ENCODE measurements at places on chromosomes 7 and 10. TPM values are rescaled to one million over a fixed set of nuclear protein-coding genes. Genes with fewer than 3 reads are reported as not detected.

The MMP21 gene
- not detected for total RNA-seq

The PRF1 gene
- 20.9 TPM for total RNA-seq

The PDE6C gene
- total RNA-seq, result not detected

GRCh38 chr10:79230328-79230830 lies 116.9 kb upstream of the PPIF start:
- no peaks in the 10 kb centered on the region for H3K27me3 ChIP-seq
- DNase-seq, result no peak
- peaks cover 14% of the 10 kb centered on the region for H3K36me3 ChIP-seq
- H3K27ac ChIP-seq, result no peak overlapping the region

GRCh38 chr10:131875501-131875900 lies 25.3 kb upstream of the PPP2R2D start:
- no peak overlapping the region for H3K4me3 ChIP-seq
- no peaks in the 10 kb centered on the region for H3K36me3 ChIP-seq
- no peaks in the 10 kb centered on the region for H3K27me3 ChIP-seq
- H3K27ac ChIP-seq, result no peak overlapping the region
- no peaks in the 10 kb centered on the region for H3K4me1 ChIP-seq

DNA sequence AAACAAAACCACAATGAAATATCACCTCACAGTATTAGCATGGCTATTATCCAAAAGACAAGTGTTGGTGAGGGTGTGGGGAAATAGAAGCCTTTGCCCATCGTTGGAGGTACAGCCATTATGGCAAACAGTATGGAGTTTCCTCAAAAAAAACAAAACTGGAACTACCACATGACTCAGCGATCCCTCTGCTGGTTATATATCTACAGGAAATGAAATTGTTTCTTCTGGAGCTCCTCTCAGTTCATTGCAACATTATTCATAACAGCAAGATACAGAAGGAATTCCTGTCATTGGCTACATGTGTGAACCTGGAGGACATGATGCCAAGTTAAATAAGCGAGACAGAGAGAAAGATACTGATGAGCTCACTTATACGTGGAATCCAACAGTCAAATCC lies 2.4 kb upstream of the UBE3C start:
- no peak for DNase-seq
- H3K27ac ChIP-seq, result no peak overlapping the region
- H3K27me3 ChIP-seq, result no peaks in the 10 kb centered on the region
- H3K4me1 ChIP-seq, result peaks cover 21% of the 10 kb centered on the region

GRCh38 chr7:69652947-69653701 lies 54.8 kb downstream of the AUTS2 start:
- no peak for DNase-seq
- peaks cover 48% of the 10 kb centered on the region for H3K4me1 ChIP-seq
- no peak overlapping the region for H3K27ac ChIP-seq
- H3K4me3 ChIP-seq, result no peak overlapping the region

DNA sequence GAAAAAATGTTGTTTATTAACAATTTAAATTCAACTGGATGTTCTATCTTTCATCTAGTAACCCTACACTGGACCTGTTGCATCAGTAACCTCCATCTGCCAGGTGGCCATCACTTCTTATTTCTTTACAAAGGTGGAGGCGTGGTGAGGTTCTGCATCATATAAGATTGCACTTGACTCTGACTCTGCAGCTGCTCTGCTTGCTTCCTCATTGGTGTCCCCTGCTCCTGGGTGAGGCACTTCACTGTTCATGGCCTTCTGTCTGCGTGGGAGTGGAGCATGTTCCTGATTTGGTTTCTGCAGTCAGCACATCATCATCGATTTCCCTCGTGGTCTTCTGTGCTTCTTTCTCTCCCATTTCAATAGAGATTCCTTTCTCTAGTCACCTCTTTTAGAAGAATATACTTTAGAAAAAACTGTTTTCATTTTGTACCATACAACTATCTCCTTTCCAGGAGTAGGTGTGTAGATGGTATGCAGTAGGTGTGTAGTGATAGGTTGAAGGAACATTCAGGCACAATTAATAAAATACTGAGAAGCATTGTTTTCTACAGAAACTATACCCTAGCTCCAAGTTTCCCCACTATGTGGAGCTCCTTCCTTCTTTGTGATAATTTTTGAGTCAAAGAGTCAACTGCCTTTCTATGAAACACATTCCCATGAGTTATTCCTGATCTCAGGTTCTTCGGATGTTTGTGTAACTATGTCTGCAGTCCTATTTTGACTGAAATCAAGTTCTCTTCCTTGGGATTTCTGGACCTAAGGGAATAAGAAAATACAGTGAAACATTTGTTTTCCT lies 231.7 kb upstream of the CNTNAP2 start:
- no peaks in the 10 kb centered on the region for H3K4me1 ChIP-seq
- no peak for DNase-seq
- no peaks in the 10 kb centered on the region for H3K36me3 ChIP-seq
- H3K27ac ChIP-seq, result no peak overlapping the region

DNA sequence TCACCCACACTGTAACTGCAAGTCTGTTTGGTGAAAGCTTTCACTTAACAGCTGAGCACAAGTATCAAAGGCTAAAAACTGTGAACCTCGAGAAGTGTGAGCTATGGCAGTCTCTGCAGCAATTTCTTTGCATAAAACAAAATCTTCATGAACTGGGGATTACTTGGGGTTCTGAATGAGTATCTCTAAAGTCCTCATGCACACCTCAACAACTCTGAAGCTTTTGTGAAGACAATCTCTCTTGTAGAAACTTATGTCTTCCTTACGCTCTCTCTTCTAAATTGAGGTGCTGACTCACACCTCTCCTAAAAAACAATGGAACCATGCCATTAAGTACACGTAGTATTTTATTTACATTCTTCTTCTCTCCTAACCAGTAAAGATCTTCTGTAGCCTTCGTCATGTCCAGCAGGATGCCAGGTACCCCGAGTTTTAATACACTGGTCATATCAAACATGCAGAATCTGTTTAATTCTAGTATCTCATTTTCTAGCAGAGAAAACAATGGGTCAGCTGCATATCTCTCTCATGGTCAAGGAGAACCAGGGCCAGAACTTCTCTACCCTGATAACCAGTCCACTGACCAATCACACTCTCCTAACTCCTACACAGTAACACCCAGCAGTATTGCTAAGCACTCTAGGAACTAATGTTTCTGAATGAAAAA lies 76.9 kb downstream of the UBE2H start:
- H3K4me1 ChIP-seq, result peaks cover 36% of the 10 kb centered on the region
- no peak for DNase-seq
- H3K4me3 ChIP-seq, result no peak overlapping the region
- H3K27ac ChIP-seq, result no peak overlapping the region
- H3K36me3 ChIP-seq, result no peaks in the 10 kb centered on the region

DNA sequence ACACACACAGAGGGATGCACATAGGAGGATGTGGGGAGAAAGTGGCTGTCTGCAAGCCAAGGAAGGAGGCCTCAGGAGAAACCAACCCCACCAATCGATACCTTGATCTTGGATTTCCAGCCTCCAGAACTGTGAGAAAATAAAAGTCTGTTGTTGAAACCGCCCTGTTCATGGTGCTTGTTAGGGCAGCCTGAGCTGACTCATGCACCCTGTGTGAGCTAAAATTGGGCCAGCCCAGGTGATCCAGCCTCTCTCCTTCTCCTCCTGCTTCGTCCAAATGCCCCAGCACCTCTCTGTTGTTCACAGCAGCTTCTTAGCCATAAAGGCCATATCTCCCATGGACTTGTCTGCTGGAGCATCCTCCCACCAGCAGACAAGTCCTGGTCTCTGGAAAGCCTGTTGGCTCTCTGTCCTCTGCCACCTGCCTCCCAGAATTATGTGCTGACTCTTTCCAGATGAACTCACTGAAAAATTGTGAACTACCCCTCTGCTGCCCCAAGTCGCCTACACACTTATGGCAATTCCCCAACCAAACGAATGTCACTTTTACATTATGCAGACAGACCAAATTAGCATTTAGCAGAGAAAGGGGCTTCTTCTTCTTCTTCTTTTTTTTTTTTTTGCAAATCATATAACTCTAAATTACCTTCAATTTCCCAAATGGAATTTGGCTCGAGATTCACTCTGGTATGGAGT lies 30.2 kb upstream of the CARD11 start:
- H3K27me3 ChIP-seq, result no peaks in the 10 kb centered on the region
- peaks cover 6% of the 10 kb centered on the region for H3K4me1 ChIP-seq
- DNase-seq, result no peak
- H3K36me3 ChIP-seq, result no peaks in the 10 kb centered on the region
- H3K4me3 ChIP-seq, result no peak overlapping the region

- H3K36me3 ChIP-seq, result no peaks in the 10 kb centered on the region
- H3K4me3 ChIP-seq, result no peak overlapping the region
- no peak overlapping the region for H3K27ac ChIP-seq
Measured at GRCh38 chr7:44887293-44887692, 2.0 kb upstream of the PURB start.

DNA sequence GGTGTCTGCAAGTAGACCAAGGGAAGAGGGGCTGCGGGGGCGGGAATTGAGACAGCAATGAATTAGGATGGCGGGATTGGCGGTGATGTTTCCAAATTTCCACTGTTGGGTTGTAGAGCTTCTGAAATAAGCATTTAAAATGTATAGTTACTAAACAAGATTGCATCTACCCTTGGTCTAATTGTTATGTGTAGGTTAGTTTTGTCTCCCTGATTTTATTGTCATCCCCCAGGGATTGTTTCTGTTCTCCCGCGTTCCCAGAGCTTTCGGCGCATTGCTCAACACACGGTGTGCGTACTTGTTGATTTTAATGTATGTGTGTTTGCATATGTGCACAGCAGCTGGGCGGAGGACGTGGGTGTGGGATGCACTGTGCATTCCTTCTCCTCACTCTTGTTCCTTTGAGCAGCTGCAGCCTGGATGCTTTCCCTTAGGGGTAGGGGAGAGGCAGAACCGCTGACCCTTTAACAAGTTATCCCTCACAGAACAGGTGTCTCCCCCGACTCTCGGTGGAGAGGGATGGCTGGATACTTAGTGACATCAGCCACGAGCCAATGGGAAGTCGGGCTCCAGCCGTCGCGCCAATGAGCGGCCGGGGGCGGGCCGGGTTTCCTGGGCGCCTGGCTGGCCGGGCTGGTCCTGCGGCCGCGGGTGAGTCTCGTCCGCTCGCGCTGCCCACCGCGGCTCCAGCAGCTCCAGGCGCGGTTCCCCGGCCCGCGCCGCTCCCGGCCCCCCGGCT lies at the start of gene TSPAN33:
TSPAN33 (plus strand) TSS at position 613 of the 739 bp plus-strand sequence. CDS start 274 bp downstream, outside the sequence.
- peaks cover 21% of the 10 kb centered on the region for H3K4me1 ChIP-seq
- no peaks in the 10 kb centered on the region for H3K36me3 ChIP-seq
- no peak within 1 kb of the TSS for H3K27ac ChIP-seq
- no peaks in the 10 kb centered on the region for H3K27me3 ChIP-seq
- no peak for DNase-seq

Measured in vagina (tissue), 2 donors.